ENCODE measurements at places on chromosomes 7 and 10.

DNA sequence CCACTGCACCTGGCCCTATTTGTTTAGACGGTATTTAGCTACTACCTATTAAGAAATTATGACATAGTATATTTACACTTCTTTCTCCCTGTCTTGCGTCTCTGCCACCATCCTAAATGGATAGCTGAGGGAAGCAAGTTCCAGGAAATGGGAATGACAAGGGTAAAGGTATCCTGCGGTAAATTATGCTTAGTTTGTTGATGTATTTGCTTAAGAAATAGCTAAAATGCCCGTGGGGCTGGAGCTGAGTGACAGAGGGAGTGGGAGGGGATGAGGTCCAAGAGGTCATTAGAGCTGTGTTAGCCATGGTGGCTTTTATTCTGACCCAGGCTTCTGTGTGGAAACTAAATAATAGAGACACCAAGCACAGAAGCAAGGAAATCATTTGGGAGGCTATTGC is 29.0 kb upstream of the UBE2D1 start:
- DNase-seq = no peak

- no peak for DNase-seq
Measured at GRCh38 chr7:65988084-65988483, 6.1 kb upstream of the GUSB start.

GRCh38 chr7:131122394-131122793 is 205.3 kb upstream of the MKLN1 start:
- DNase-seq = no peak

GRCh38 chr10:68342909-68343516 is 10.3 kb upstream of the PBLD start:
- no peak for DNase-seq

DNA sequence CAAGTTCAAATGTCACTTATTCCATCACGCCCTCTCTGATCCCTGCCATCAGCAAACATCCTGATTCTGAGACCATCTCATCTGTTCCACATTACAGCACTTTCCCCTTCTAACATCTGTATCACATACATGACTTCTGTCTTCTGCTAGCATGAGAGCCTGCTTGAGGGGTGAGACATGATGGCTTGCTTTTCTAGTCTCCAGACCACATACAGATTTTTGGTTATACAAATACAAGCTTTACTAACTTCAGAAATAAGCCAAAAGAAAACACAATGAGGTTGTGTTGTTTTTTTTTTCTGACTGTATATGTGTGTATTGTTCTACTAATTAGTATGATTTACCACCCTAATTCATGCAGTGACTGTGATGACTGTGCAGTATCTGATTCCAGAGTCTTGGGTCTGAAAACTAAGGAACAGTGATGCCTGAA is 34.3 kb downstream of the NAPEPLD start:
- no peak for DNase-seq

- DNase-seq = no peak
Measured at GRCh38 chr7:129008645-129009414, 46.1 kb downstream of the TNPO3 start.

GRCh38 chr7:116902867-116903266 is 40.5 kb downstream of the CAPZA2 start:
- DNase-seq = no peak

- DNase-seq = no peak
Measured at GRCh38 chr10:34403512-34403911, 411.6 kb downstream of the PARD3 start.

GRCh38 chr10:30894221-30894620 is 137.4 kb downstream of the ZNF438 start:
- no peak for DNase-seq

All from activated naive CD8-positive, alpha-beta T cell treated with anti-CD3 and anti-CD28 coated beads, Interleukin-2, amount 10 ng/mL, durations not matched to agents 7 days and 5 days (primary cell).